CD4-positive, alpha-beta T cell (primary cell): ENCODE measurements at places on chromosomes 12 and 14.

- peak; percentile 23 for DNase-seq
Measured at GRCh38 chr12:31118347-31119191, 44.9 kb downstream of the DDX11 start.

DNA sequence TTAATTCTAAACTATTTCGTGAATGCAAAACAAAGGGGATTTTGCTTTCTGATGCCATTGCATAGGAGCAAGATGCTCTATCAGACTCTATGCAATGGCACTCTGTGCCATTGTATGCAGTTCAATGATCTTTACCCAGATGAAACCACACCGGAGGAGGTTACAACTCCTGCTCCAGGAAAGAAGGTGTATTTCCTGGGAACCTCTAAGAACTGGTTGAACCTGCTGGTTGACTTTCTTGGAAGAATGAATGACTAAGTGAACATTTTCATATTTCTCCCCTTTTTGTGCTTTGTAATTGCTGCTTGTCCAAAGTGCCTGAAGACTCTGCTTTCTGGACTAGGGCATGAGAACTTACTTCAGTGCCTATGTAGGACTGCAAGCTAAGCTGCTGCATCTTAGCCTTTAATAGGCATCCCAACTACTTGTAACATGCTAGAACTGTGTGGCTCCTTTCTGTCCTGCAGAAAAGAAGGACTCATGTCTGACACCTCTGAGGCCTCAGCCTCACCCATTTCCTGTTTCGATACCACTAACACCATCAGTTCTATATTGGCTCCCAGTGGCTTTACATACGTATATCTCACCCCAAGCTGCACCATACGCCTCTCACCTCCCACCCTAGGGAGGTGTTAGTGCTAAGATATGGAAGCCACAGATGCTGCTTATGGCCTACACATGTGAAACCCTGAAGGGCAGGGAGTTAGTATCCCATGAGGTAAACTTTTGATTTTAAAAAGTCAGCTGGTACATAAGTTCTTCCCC lies 193.5 kb upstream of the CNOT2 start:
- DNase-seq = peak; percentile 6

DNA sequence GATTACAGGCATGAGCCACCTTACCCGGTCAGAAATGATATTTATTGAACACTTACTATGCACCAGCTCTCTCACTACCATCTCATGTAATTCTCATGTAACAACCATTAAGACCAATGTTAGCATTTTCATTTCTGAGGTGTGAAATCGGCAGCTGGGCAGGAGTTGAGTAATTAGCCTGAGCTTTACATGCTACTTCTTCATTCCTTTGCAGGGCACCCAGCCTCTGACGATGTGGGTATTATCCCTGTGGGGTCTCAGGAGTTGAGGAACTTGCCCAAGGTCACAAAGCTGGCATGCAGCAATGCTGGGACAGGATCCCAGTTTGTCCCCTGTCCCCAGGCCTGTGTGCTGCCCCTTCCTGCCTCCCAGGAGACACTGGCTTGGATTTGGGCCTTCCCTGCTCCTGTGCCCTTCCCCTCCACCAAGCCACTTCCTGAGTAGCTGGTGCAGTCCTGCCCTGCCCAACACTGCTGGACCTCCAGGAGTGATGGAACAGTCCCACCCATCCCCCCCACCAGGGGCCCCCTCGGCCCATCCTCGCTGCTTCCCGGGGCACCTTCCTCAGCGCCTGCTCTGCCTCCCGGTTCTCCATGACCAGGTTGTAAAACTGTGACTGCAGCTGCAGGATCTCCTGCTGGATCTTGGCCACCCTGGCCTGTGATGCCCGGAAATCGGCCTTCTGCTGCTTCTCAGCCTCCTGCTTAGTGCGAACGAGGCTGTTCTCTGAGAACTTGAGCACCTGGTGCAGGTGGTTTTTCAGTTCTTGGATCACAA lies 14.7 kb downstream of the RITA1 start:
- DNase-seq = no peak

DNA sequence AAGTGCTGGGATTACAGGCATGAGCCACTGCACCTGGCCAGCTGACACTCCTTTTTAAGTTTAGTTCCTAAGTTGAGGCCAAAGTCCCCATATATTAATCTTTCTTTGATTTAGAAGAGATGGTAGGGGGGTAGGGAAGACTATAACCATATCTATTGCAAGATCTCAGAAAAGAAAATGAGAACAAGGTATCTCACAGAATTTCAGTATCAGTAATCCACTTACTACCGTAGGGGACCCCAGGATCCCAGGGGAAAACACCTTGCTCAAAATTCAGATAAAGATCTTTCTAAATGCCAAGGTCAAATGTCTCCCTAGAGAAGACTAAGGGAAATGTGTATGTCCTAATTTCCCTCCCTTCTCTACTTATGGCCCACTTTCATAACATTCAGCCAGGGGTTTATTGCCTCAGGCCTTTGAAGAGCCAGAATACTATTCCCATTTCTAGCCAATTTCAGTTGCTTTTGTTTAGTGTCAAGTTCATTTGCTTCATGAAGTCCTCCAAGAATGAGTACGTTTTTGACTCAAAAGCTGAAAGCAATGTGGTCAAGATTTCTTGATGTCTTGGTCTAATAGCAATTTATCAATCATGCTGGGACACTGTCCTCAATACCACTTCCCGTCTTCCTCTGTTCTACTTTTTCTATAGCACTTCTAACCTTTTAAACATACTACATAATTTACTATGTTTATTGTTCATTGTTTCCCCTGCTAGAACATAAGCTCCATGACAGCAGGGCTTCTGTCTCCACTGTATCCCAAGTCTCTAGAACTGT lies 86.3 kb downstream of the DCAF5 start:
- no peak for DNase-seq

DNA sequence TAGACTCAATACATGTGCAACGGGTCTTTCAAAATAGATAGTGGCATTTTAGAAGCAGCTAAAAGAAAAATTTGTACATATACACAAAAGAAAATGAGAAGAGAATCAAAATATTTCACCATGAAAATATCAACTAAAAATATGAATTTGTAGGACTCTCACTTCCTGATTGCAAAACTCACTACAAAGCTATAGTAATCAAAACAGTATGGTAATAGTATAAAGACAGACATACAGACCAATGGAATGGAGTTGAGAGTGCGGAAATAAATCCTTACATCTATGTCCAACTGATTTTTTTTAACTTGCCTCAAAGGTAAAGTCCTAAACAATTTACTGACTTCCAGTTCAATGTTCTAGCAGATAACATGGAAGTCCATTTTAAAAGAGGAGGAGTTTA lies 13.1 kb downstream of the C2CD5 start:
- no peak for DNase-seq

DNA sequence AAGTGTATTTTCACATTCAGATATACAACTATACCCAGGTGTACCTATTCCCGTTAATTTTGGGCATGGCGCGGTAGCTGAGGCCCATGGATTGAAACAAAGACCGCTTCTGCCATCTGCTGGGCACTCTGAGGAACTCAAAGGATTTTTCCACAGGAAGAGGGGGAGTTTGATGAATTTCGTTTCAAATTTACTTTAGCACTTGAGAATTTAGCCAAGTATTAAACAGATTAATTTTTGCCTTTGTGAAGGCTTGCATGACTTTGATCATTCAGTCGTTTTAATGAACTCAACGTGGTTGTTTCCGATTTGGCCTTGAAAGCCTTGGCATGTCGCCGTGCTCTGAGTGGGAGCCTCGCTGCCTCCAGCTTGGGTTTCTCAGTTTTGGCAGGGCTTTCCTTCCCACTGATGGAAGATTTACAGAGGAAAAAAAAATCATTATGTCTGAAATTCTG lies 153.2 kb upstream of the DDHD1 start:
- peak; percentile 15 for DNase-seq
